ENCODE measurements at places on chromosomes 13 and 19.

DNA sequence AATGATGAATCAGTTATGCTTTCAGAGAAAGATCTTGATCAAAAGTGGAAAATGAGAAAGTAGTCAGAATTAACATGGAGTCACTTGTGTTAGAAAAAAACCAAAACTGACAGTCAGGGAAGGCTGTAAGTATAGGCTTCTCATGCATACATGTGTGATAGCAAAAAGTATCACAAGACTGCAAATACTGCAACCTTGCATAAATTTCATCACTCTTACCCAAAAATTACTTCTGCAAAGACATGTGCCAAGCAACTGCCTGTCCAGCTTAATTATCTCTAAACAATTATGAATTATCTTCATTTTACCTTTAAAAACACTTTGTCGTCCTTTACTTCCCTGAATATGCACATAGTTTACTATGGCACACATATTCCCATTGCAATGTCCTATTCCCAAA lies 2466.4 kb upstream of the PCDH20 start:
- DNase-seq = no peak

DNA sequence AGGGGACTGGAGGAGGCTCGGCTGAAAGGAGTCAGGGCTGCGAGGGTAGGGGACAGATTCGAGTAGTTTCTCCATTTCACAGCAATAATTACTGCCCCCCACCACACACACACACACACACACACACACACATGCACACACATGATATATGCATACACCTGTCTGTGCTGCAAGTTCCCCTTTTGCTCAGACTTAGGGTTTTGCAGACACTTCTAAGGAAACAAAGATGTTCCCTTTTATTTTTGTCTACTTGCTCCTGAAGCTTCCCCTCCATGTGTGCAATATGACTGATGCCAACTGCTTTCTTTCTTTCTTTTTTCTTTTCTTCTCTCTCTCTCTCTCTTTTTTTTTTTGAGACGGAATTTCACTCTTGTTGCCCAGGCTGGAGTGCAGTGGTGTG lies 13.4 kb downstream of the MBD3L2B start:
- no peak for DNase-seq

- DNase-seq = peak; percentile 52
These were observed 680 bp downstream of the LIG4 start for GRCh38 chr13:108214441-108215271.

DNA sequence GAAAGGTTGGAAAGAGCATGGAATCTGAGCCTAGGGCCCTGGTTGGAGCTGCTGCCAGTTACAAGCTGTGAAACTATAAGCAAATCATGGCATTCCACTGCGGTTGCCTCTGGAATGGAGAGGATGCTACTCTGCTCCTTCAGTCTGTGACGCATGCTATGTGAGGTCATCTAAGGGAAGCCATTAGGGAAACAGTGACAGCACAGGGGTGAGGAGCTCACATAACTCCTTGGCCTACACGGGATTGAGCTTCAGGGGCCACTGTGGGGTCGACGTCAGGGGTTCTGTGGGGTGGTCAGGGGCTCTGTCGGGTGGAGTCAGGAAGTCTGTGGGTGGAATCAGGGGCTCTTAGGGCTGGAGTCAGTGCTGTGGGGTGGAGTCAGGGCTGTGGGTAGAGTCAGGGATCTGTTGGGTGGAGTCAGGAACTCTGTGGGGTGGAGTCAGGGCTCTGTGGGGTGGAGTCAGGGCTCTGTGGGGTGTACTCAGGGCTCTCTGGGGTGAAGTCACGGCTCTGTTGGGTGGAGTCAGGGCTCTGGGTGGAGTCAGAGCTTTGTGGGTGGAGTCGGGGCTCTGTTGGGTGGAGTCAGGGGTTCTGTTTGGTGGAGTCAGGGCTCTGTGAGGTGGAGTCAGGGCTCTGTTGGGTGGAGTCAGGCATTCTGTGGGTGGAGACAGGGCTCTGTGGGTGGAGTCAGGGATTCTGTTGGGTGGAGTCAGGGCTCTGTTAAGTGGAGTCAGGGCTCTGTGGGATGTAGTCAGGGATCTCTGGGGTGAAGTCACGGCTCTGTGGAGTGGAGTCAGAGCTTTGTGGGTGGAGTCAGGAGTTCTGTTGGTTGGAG lies 35.8 kb upstream of the MEDAG start:
- DNase-seq = peak; percentile 75

DNA sequence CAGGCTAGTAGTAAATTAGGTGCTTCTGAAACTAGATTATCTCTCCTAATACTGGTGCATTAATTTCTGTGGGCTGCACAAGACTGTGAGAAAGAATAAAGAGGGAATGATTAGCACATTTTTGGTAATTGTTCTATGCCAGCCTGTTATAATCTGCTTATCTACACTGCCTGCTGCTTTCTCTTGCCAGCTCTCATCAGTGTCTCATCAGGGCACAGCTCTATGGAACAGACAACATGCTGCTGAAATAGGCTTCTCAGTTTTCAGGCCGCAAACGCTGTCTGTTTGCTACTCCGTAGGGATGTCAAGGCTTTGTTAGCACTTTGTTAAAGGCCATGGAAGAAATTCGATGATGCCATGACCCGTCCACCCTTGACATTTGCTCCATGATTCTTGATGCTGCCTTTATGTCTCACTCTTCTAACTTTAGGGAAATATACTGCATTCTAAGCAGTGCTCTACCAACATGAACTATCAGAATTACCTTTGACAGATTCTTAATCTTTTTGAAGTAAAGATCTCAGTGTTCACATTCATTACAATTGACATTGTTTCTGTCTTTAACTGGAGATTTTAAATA lies 84.0 kb upstream of the PRR20A start:
- no peak for DNase-seq

DNA sequence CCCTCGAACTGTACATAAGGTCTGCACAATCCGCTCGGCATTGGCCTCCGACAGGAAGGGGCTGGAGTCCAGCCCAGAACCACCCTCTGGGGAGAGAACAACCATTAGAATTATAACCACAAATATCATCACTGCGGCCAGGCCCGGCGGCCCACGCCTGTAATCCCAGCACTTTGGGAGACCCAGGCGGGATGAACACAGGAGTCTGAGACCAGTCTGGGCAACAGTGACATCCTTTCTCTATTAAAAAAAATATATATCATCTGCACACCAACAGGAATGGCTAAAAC lies 11.4 kb downstream of the COQ8B start:
- no peak for DNase-seq

- no peak for DNase-seq
These were observed 21.0 kb upstream of the GDF15 start for GRCh38 chr19:18364826-18365528.

DNA sequence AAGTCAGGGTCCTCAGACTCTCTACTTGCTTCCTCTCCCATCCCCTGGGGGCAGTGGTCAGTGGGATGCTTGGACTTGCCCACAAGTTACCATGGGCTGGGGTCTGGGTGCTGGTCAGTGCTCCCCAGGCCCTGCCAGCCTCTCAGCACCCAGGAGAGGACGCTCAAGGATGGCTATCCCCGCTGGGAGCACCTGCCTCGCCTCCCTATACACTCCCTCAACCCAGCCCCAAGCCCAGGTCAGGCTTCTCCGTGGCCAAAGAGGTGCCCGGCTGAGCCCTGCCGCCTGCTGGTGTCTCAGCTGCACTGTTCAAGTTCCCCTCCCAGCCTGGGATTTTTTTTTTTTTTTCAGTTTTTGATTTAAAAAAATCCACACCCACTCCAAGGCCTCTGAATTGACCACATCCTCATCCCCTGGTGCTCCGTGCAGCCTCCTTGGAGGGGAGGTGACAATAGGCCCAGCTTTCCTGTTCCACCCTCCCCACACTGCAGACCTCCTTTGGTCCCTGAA lies 10.8 kb downstream of the F2RL3 start:
- peak; percentile 74 for DNase-seq

DNA sequence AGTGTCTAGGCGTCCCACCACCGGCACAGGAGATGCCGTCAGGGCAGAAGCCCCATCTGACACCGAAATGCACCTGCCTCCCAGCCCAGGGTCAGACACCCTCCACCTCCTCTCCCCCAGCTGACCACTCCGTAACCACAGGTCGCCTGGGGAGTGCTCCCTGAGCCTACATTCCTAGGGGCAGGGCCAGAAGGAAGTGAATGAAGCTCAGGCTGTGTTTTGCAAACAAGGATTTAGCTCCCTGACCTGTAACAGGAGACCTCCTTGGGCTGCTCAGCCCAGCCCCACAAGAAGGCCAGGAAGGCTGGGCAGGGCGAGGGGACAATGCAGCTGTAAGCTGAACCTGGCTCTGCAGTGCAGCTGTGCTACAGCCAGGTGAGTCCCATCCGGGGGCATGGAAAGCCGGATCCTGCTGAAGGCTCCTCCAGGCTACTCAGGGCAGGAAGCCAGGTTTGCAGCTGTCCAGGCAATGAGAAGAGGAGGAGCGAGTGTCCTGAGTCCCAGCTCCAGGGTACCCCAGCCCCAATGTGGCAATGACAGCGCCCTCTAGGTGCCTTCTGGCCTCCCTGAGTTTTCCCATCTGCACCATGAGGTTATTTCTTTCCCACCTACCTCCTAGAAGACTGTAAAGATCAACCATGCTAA lies 42.1 kb downstream of the RHPN2 start:
- peak; percentile 71 for DNase-seq

GRCh38 chr13:40640202-40640601 lies 26.2 kb downstream of the FOXO1 start:
- no peak for DNase-seq

DNA sequence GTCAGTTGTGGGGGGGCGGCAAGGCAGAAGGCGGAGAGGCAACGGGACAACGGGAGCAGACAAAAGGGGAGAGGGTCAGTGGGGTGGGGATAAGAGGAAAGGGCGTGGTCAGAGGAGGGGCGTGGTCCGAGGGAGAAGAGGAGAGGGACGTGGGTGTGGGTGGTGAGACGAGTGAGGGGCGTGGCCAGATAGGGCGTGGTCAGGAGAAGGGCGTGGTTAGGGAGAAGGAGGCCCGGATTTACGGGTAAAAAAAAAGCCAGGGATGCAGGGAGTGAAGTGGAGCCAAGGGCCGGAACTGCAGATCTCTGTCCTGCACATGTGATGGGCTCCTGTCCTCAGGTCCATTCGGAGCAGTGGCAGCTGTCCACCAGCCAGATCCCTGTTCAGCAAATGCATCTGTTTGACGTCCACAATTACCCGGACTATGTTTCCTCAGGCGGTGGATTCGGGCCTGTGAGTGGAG lies 21.5 kb downstream of the CPT1C start:
- peak; percentile 79 for DNase-seq

DNA sequence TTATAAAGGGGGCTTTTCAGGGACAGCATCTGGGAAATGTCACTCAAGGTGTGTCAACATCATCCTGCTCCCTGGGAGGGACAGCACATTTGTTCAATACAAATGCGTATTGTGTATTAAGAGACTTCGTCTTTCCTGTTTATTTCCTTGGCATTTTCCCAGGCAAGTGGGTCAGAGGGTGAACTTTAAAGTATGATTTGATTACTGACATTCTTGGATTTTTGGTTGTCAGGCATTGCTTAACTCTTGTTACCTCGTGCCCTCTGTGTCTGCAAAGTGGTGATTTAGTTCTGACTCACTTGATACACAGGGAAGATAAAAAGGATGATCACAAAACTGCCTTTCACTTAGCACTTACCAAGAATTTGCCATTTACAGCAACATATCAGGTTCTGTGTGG lies 292.7 kb downstream of the SUCLA2 start:
- DNase-seq = no peak

- peak; percentile 53 for DNase-seq
These were observed 599 bp downstream of the ZNF331 start for GRCh38 chr19:53538378-53539109.

DNA sequence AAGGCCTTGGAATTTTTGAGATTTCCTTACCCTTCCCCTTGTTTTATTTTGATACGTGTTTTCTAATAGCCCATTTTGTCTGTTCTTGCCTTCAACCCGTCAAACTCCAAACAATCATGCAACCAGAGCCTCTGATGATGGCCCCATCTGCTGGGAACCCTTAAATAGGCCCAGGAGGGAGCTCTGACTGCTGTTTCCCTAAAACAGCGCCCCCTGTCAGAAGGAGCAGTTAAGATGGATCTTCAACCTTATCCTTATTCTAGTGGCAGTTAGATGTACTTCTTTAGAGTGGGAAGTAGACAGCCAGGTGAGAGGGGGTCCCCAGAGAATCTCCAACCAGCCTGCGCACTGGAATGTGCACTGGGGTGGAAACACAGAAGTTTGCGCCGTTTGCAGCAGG lies 1031.0 kb upstream of the PCDH9 start:
- DNase-seq = no peak

DNA sequence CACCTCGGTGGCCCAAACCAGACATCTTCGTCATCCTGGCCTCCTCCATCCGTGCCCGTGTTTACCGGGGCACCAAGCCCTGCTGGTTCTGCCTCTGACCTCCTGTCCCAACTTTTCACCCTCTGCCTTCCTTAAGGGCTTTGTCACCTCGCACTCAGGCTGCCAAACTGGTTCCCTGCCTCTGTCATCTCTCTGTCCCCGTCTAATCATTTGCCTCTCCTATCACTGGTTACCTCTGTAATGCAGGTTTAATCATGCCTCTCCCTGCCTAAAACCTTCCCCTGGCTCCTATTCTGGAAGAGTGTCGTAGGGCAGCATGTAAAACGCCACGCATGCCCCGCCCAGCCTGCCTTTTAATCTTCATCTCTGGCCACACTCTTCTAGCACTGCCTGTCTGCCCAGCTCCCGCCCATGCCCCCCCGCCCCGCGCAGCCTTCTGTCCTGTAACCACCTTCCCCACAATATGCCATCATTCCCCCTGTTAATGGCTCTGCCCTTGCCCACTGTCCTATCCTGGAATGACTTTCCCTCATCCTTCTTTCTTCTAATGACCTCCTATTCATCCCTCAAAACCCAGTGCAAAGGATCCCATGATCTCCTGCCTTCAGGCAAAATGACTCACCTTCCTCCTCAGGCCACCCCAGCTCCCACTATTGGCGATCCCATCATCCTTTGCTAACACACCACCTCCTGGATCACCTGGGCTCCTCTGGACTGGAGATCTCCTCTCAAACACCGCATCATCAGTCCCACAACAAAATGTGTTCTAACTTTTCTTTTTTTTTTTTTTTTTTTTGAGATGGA lies 66.7 kb downstream of the PEX11G start:
- DNase-seq = no peak

DNA sequence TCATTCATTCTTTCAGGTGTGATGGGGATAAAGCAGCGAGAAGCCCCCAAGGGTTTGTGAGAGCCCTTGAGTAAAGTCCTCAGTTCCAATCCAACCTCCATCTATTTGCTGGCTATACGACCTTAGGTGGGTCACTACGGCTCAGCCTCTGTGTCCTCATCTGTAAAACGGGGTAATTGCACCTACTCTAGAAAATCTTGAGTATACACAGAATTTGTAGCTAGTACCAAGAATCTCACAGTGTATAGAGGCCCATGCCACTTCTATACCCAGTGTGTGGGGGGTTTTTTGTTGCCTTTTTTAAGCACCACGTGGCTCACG lies 406 bp upstream of the DNMT1 start:
- DNase-seq = no peak
